DMS53 (cell line): ENCODE measurements at places on chromosomes 12 and 14.

DNA sequence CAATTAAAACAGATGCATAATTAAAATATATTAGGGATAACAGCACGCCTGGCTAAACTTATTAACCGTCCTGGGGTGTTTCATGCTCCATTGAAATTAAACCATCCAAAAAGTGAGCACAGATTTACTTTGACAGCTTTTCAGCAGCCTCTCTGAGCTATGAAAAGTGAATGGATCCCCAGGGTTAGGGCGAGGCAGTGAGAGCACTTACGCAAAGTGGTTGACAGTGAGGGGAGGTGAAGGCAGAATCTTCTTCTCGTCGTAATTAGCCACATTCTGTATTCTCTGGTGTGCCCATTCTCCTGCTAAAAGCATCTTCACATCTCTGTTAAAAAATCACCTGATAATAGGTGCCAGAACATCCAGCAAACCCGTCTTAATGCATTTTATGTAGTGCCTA is 1.9 kb downstream of the TMTC2 start:
- no peak for DNase-seq

GRCh38 chr14:103207388-103208072 is 84.3 kb downstream of the TNFAIP2 start:
- peak; percentile 7 for DNase-seq

DNA sequence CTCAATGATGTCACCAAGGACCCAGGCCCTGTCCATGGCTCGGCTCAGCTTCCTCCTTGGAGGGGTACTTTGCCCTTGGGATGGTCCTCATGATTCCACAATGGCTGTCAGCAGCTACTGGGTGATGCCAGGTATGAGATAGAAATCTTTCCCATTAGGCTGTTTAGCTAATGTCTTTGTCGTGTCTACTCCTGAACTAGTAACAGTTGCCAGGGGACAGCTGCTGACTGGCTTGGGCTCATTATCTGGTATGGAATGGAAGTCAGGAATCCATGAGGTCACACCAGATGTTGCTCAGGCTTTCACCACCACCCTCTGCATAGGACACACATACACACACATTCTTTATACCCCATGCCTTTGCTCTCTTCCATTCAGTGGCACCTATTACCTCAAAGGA is 9.2 kb downstream of the PRPH start:
- DNase-seq: no peak

DNA sequence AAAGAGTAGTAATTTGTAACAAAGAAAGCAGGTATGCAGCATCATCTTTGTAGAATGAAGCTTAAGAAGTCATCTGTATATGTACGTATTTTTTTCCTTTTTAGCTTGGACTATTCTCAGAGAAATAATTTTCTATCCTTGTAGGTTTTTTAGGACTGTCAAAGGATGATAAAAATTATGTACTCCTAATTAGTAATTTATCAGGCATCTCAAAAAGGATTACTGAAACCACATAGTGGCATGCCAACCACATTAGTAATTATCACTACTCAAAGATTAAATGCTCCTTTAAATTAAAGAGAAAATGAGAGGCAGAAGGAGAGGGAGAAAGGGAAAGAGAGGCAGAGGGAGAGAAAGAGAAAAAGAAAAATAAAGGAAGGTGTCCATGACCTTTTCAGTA is 17.3 kb downstream of the TTC8 start:
- no peak for DNase-seq

GRCh38 chr12:129372876-129373275 is 519.6 kb downstream of the GLT1D1 start:
- peak; percentile 33 for DNase-seq

- no peak for DNase-seq
Observed at GRCh38 chr14:61653507-61653906, 41.8 kb upstream of the HIF1A start.

GRCh38 chr12:97404543-97404942 is 58.1 kb upstream of the RMST start:
- peak; percentile 88 for DNase-seq

DNA sequence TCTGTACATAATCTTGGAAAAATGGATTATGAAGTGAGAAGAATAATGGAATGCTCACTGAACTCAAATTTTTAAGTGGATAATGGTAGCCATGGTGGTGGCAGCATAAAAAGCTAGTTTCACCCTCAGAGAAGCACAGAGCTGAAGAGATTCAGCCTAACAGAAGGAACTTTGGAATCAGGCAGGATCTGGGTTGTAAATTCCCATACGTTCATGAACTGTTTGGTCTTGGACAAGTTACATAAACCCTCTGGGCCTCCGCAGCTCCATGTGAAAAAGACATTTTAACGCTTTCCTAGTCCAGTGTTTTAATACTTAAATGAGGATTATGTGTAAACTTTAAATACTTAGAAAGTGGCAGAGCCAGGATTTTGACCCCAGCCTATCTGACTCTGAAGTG is 26.6 kb downstream of the JKAMP start:
- no peak for DNase-seq

DNA sequence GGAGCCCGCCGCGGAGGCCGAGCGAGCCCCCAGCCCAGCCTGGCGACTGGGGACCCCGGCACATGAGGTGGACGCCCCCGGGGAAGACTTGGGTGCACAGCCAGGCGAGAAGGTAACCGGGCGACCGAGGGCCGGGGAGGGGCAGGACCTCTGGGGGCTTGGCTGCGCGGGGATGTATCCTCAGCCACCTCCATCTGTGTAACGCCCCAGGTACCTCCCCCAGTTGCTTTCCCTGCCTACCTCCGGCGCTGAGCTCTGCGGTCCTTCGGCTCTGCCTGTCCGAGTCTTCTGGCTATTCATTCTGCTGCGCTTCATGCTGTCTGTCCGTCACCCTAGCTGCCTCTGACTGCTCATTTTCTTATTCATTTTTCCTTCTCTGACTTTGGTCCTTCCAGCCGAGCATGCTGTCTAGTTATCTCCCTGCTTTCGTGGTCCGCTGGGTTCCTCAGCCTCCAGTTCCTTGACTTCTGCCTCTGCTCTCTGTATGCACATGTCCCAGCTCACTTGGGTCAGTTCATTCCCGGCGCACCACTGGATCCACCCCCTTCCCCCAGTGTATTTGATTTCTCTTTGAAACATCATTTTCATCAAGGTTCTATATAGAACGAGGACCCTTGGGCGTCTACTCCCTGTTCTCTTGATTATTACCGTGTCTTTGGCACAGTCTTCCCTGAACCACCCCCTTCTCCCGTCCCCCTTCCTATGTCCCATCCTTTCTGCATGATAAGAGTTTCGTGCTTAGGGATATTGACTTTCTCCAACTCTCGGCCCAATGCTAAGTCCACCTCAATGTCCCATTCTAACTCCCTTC is 612 bp downstream of the PHC1 start:
- peak; percentile 94 for DNase-seq

DNA sequence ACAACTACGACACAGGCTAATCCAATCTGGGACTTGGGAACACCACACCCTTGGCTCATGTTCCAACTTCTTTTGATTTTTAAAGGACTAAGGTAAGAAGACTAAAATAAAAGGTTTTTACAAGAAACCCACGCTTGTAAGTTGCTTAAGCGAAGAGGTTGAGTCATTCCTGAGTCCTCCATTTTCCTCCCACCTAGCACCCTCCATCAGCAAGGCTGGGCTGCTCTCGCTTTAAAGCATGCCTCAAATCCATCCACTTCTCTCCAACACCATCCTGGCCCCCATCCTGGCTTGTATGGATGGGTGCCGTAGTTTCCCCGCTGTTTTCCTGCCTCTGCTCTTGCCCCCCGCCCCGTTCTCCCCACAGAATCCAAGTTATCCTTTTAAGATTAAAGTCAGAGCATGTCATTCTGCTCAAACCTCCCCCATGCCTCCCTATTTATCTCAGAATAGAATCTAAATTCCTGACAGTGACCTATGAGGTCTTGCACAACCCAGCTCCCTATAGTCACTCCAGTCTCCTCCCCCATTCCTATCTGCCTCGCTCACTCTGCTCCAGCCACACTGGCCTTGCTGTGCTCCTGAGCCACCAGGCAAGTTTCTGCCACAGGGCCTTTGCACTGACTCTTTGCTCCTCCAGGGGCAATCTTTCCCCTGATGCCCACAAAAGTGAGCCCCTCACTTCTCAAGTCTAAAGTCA is 34.5 kb downstream of the SCARB1 start:
- DNase-seq: no peak

- no peak for DNase-seq
Observed at GRCh38 chr14:76977793-76978720, 50.5 kb downstream of the IRF2BPL start.

DNA sequence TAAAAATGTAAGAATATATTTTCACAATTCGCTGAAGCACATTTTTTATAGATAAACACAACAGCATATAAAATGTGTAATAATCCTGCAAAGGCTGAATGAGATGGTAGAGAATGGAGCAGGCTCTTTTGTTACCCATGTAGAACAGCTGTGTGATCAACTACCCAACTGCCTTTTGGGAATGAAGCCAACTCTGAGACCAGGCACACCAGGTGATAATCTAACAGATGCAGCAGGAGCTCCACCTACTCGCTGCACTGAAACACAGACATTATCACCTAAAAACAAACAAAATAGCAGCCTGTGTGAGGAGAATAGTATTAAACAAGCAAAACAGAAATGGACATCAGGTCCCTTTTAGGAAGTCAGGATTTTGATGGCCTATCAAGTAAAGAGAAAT is 183.3 kb downstream of the CCDC59 start:
- DNase-seq: peak; percentile 95

- no peak for DNase-seq
Observed at GRCh38 chr12:95269892-95270291, 52.3 kb downstream of the VEZT start.

DNA sequence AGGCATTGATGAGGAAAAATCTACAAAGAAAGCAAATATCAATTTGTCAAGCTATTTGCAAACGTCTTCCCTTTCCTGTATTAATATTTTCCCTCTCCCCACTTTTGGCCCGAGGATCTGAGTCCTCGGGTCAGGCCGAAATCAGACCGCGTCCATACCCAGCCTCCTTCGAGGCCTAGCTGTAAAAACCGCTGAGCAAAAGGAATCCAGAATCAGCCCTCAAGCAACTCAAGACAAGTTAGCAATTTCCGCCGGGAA is 353 bp upstream of the MAPK1IP1L start:
- DNase-seq: no peak

DNA sequence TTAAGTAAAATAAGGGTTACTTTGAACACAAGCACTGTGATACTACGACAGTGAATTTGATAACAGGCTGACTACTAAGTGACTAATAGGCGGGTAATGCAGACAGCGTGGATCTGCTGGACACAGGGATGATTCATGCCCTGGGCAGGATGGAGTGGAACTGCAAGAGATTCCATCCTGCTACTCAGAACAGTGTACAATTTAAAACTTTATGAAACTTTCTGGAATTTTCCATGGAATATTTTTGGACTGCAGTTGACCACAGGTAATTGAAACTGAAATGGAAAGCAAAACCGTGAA is 46.0 kb downstream of the YEATS4 start:
- peak; percentile 16 for DNase-seq

GRCh38 chr14:52977798-52978197 is 26.9 kb upstream of the FERMT2 start:
- no peak for DNase-seq

GRCh38 chr12:57865084-57865751 is 18.7 kb upstream of the CTDSP2 start:
- peak; percentile 81 for DNase-seq

DNA sequence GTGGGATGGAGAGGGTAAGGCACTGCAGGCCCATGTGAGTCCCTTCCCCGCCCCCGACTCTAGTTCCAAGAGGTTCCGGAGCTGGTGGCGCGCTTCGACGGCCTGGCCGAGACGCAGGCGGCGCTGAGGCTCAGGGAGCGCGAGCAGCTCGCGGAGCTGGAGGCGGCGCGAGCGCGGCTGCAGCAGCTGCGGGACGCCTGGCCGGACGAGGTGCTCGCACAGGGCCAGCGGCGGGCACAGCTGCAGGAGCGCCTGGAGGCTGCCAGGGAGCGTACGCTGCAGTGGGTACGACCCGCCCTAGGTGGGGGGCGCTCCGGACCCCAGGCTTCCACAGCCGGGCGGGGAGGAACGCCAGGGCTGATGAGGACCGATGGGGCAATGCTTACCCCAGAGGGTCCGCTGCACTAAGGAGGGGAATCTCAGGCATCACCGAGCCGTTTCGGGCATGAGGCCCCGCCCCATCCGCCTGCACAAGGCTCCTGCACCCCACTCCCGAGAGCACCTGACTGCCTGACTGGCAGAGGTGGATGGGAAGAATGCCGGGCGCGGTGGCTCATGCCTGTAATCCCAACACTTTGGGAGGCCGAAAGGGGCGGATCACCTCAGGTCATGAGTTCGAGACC is 4.9 kb downstream of the CFAP73 start:
- peak; percentile 94 for DNase-seq

GRCh38 chr14:21527318-21527679 is 1.2 kb upstream of the SALL2 start:
- DNase-seq: no peak

DNA sequence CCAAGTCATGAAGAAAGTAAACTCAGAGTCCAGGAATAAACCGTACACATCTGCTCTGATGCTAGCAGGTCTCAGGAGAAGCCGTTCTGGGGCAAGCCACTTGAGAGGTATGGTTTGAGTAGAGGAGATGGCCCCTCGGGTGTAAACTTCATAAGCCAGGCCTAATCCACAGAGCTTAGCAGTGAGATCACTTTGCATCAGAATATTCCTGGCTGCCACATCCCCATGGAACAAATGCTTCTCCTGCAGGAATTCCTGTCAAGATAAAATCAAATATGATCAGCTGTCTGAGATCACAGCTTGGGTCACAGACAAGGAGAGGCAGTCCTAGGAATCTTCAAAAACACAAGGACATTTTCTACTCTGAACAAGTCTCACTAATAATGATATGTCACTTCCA is 11.2 kb upstream of the MAGOHB start:
- no peak for DNase-seq

DNA sequence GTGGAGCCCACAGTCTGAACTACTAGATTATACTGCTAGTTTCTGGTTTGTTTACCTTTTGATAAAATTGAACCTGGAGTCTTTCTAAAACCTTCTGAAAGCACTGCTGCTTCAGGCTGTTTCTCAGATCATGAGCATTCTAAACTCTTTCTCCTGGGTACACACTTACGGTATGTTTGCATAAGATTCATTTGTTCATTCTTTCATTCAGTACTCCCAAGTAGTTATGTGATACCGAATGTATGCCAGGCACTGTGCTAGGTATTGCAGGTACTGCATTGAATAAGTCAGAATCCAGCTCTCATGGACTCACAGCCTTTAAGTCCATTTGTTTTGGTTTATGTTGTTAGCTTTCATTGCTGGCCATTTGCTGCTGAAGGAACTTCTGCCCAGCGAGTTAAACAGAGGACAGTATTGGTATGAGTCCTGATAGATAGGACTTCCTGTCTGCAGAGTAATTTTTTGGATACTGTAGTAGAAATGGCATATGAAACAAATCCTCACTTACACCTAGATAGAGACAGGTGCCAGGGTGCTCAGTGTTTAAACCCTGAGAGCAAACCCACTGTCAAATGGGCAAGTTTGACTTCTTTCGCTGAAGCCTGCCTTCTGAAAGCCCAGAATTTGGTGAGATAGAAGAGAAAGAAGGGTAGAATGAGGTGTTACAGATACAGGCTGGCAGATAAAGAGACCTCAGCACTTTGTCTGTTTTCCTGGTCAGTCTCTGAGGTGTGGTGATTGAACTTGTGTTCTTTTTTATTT is 2.1 kb downstream of the SUSD6 start:
- no peak for DNase-seq
